Effector memory CD4-positive, alpha-beta T cell (primary cell): ENCODE measurements at places on chromosomes 1 and 21.

GRCh38 chr21:15063814-15064575 lies 805 bp downstream of the NRIP1 start:
- H3K36me3 ChIP-seq = no peaks in the 10 kb centered on the region
- peaks cover 8% of the 10 kb centered on the region for H3K4me1 ChIP-seq
- H3K27ac ChIP-seq = peak overlapping the region; percentile 43
- no peak for DNase-seq

GRCh38 chr1:14648391-14648790 lies 49.9 kb downstream of the KAZN start:
- H3K4me3 ChIP-seq = no peak overlapping the region
- H3K27ac ChIP-seq = no peak overlapping the region
- no peaks in the 10 kb centered on the region for H3K27me3 ChIP-seq

DNA sequence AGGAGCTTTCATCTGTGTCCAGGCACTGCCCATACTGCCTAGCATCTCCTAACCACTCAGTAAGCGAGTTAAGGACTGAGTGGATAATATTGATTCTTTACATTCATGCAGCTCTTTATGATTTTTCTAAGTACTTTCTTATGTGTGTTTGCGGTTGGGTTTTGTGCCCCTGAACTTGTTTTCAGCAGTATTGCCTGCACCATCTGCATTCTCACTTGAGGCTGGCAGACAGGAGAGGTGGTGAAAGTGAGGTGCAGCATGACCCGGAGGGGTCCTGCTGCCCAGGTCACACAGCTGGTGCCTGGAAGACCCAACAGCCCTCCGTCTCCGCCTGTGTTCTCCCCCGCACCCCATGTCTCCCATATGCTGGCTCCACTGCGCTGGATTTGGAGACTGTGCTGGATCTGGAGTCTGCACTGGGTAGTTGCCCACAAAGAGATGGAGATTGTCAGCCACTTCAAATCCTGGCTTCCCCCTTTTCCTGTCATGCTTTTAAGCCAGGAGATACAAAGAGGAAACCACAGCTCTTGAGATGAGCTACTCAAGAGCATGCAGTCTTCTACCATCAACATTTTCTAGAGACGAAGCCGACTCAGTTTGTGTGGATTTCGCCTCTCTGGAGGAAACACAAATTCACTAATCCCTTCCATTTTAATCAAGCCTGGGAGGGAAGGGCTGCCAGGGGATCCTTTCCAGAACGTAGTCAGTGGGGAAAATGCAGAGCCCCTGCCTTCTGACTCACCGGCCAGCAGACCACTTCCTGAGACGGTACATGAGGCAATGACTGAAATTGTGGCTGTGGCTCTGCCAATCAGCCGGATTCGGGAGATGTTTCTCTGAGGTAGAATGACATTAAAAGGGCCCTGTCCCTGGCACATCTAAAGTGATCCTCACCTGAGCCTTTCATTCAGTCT lies 71.7 kb upstream of the ANGPTL1 start:
- H3K36me3 ChIP-seq = no peaks in the 10 kb centered on the region
- no peaks in the 10 kb centered on the region for H3K27me3 ChIP-seq
- no peaks in the 10 kb centered on the region for H3K4me1 ChIP-seq
- H3K4me3 ChIP-seq = no peak overlapping the region
- DNase-seq = no peak

DNA sequence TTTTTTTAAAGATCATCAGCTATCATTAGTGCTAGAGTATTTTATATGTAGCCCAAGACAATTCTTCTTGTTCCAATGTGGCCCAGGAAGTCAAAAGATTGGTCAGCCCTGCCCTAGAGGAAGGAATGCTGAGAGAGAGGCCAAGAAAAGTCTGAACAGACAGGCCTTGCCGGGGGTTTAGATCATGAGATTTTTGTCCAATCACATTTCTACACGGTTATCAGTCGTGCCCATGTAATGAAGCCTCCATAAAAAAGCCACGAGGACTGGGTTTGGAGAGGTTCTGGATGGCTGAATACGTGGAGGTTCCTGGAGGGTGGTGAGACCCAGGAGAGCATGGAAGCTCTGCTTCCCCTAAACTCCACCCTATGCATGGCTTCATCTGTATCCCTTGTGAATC lies 24.3 kb upstream of the ENO1 start:
- no peaks in the 10 kb centered on the region for H3K27me3 ChIP-seq
- H3K4me3 ChIP-seq = no peak overlapping the region
- no peak overlapping the region for H3K27ac ChIP-seq

- no peak overlapping the region for H3K4me3 ChIP-seq
- no peak for DNase-seq
- H3K36me3 ChIP-seq = no peaks in the 10 kb centered on the region
These were observed 368.0 kb upstream of the PRMT6 start for GRCh38 chr1:106688446-106688845.

DNA sequence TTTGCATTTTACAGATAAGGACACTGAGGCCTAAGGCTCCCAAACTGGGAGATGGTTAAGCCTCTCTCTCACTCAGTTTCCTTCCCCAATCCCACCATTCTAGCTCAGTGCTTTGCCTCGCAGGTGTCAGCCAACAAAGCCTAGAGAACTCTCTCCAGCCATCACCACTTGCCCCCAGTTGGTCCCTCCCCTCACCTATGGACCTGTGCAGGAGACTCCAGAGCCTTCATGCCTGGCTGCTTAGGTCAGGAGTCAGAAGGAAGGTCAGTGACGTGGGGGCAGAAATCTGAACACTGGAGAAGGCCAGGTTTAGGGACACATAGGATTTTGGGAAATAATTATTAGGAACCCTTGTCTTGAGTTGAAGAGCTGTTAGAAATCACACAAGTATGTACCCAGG lies 295.3 kb downstream of the PTPRU start:
- no peak overlapping the region for H3K27ac ChIP-seq
- H3K4me1 ChIP-seq = no peaks in the 10 kb centered on the region
- H3K36me3 ChIP-seq = no peaks in the 10 kb centered on the region

DNA sequence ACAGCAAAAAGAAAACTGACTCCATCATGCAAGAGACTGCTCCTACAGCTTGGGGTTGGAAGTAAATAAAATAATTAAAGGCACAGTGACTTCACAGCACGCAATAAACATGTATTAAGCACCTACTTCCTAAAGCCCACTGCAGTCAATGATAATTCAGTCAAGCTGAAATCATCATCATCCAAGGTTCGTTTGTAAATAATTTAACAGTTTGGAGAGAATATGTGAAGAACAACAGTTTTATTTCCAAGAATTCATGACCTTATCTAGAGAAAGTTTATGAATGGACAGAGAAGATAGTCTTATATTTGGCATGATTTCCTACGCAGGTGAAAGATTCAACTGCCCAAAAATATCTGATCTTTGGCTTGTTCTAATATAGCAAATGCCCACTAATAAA lies 86.8 kb downstream of the SMYD3 start:
- H3K27ac ChIP-seq = no peak overlapping the region
- no peaks in the 10 kb centered on the region for H3K4me1 ChIP-seq
- no peaks in the 10 kb centered on the region for H3K36me3 ChIP-seq
- no peak for DNase-seq
- no peaks in the 10 kb centered on the region for H3K27me3 ChIP-seq

- no peaks in the 10 kb centered on the region for H3K36me3 ChIP-seq
- H3K27me3 ChIP-seq = peaks cover 2% of the 10 kb centered on the region
- H3K4me1 ChIP-seq = no peaks in the 10 kb centered on the region
- H3K27ac ChIP-seq = no peak overlapping the region
These were observed 15.1 kb upstream of the TIPRL start for GRCh38 chr1:168163670-168164069.
